Mesendoderm (in vitro differentiated cells): ENCODE measurements at places on chromosomes 1 and 21.

- no peak for DNase-seq
These were observed 70.8 kb downstream of the DTL start for GRCh38 chr1:212106286-212106792.

DNA sequence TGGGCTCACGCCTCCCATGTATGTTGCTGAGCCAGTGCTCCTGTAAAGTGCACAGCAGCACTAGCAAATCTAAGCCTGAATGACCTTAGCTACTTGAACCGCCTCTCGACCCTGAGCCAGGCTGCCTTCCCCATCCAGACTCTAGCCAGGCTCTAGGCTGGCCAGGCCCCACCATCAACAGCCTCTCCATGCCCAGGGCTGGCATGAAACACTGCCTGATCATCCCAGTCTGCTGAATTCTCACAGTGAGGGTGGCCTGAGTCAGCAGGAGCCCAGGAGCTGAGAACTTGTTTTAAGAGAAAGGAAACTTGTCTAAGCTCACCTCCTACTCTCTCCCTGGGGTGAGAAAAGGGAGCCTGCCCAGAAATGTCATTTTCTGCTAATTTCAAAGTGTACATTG is 733.3 kb downstream of the PTPRU start:
- no peak for DNase-seq

DNA sequence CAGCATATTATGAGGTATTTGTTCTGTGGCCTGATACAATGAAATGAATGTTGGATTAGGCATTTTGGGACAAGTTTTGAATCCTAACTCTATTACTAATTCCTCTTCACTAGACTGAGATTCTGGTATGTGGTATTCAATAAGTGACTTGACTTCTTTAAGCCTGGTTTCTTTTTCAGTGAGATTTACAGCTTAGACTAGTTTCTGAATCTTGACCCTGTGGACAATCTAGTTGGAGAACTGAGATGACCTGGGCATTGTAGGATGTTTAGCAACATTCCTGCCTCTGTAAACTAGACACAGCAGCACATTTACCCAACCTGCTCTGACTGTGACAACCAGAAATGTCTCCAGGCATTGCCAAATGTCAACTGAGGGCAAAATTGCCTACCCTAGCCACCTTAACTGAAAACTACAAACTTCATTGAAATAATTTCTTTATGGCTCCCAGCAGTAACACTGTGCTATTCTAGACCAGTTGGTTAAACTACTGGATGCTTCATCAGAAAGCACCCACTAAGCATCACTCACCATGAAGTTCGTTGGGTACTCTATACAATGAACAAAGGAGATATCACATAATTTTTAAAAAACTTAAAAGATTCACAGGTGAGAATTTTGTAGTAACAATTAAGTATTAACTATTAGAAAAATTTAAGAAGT is 16.8 kb downstream of the PTPRC start:
- DNase-seq: no peak

DNA sequence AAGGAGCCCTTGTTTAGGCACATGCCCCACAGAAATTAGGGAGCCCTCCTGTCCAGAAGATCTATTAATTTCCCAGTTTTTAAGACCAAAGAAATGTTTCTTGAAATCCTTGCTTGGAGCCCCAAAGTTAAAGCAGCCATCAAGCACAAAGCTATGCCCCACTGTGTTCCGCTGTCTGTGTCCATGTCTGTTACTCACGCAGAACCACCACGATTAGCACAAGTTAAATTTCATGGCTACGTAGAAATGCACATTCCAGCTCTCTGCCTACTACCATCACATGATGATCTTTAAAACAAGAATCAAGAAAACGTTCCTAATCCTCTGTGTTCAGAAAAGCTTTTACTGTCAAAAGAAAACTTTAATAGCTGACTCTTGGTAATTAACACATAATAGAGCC is 238.5 kb downstream of the RERE start:
- DNase-seq: no peak

- no peak for DNase-seq
These were observed 77.3 kb downstream of the UBIAD1 start for GRCh38 chr1:11350265-11350664.

GRCh38 chr1:216518844-216519627 is 95.8 kb upstream of the USH2A start:
- DNase-seq: no peak

GRCh38 chr1:48841966-48842365 is 65.3 kb upstream of the BEND5 start:
- no peak for DNase-seq

DNA sequence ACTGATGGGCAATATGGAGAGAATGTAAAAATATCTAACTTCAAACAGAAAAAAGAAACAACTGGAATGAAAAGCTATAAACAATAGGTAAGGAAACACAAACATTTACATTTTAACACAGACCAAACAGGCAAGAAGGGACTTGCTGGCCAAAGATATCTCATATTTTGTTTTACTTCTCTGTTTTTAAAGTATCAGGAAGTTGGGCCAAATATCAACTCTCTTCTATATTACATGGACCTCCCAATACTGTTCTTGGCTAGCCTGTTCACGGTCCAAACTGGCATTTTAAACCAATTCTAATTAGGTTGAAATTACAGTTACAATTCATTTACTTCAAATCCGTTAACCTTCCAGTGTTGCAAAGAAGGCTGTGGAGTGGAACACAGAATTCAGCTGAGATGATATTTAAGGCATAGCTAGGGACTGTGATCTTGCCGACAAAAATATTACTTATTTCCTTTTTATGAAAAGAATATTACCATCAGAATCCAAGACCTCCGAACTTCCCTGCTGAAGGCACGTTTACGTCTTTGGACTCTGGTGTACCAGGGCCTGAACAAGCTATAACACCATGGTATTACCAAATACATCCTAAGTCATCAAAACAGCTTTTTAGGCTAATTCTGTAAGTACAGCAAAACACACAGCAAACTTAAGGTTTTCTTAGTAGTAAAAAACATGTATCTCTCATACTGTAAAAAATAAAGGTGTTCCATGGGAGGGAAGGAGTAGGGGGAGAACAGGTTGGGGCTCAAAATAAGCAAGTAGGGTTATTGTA is 165.4 kb downstream of the RUNX1 start:
- DNase-seq: no peak

- DNase-seq: no peak
These were observed 1.2 kb downstream of the XKR8 start for GRCh38 chr1:27960762-27961645.
